ENCODE measurements at places on chromosomes 1 and 21. TPM values are rescaled to one million over a fixed set of nuclear protein-coding genes. Genes with fewer than 3 reads are reported as not detected.

GRCh38 chr1:226814751-226815537 is 55.5 kb upstream of the PSEN2 start:
- no peak overlapping the region for H3K4me3 ChIP-seq
- H3K27me3 ChIP-seq: no peaks in the 10 kb centered on the region
- no peak overlapping the region for H3K27ac ChIP-seq
- H3K4me1 ChIP-seq: peaks cover 9% of the 10 kb centered on the region
- no peak for DNase-seq
- no peaks in the 10 kb centered on the region for H3K36me3 ChIP-seq

DNA sequence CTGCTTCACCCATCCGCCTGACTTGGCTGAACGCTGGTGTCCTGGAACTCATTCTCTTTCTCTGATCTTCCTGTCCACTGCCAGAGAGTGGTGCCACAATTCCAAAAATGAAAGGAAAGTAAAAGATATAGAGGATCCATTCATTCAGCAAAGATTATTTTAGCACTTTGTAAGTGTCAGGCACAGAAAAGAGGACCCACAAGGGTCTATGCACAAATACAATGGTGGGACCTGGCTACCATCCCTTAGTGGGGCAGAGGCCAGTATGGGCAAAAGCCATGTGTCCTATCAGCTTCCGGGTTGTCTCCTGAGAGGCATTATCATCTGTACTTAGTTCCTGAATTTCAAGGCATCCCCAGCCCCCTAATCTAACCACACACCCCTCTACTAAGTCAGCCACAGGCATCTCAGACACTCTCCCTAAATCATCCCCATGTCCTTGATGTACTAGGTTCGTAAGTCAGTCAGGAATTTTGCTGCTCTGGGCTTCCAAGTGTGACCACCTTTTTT is 19.0 kb downstream of the SSR2 start:
- H3K4me3 ChIP-seq: no peak overlapping the region
- no peak for DNase-seq
- H3K27ac ChIP-seq: no peak overlapping the region
- peaks cover 4% of the 10 kb centered on the region for H3K36me3 ChIP-seq
- peaks cover 17% of the 10 kb centered on the region for H3K4me1 ChIP-seq
- H3K27me3 ChIP-seq: no peaks in the 10 kb centered on the region

DNA sequence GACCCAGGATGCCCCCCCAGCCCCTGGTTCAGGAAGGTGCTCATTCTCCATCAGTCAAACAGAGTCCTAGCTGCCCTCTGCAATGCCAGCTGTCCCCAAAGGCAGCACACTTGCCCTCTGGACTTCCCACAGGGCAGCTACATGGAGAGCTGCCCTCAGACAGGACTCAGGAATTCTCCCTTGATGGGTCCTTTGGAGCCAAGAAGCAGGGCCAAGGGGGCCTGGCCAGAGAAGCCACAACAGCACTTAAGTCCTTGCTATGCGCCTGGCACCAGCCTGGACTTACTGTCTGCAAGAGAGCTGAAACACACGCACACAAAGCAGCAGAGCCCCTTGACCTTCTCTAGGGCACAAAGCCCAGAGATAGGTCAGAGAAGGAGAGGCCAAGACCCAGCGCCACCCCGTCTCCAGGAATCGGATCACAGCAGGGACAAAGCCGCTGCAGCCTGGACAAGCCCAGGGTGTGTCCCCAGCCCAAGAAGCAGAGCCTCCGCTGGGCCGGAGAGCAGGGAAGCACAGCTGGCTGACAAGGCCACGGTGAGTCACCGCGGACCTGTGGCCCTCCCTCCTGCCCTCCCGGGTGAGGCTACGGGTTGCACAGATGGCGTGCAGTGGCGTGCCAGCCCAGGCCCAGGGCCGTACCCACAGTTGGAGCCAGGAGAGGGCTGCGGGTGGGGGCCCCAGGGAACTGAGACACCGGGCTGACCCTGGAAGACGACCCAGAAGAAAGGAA is 1.7 kb downstream of the WNT9A start:
- peaks cover 6% of the 10 kb centered on the region for H3K4me1 ChIP-seq
- no peak for DNase-seq
- H3K36me3 ChIP-seq: no peaks in the 10 kb centered on the region
- H3K27me3 ChIP-seq: peaks cover 15% of the 10 kb centered on the region

The RXRG gene
- total RNA-seq: not detected

DNA sequence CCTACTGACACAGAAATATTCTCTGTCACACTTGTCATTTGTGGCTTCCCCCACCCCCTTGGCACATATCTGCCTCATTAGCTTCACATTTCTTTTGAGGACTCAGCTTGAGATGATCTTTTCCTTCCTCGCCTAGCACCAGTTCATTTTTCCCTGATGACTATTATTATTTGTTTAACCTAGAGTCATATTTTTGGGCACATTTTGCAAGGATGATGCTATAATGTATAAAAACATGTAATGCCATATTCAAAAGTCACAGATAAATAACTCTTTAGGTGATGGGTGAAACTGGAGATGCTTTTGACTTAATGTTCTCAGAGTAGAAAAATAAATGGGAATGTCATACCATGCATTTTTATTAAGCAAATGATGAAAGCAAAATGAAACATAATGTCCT is 202.7 kb downstream of the BACH1 start:
- no peaks in the 10 kb centered on the region for H3K27me3 ChIP-seq
- H3K36me3 ChIP-seq: peaks cover 20% of the 10 kb centered on the region
- no peak overlapping the region for H3K4me3 ChIP-seq
- no peak for DNase-seq
- H3K27ac ChIP-seq: no peak overlapping the region
- no peaks in the 10 kb centered on the region for H3K4me1 ChIP-seq

Measured in activated CD4-positive, alpha-beta memory T cell treated with anti-CD3 and anti-CD28 coated beads for 36 hours (primary cell).